Activated CD4-positive, alpha-beta T cell treated with anti-CD3 and anti-CD28 coated beads for 4 hours (primary cell): ENCODE measurements at places on chromosomes 4 and X.

GRCh38 chrX:120450163-120450562 is 18.9 kb downstream of the LAMP2 start:
- no peak for DNase-seq

- no peak for DNase-seq
Measured at GRCh38 chr4:159607809-159608208, 504.9 kb downstream of the RAPGEF2 start.

DNA sequence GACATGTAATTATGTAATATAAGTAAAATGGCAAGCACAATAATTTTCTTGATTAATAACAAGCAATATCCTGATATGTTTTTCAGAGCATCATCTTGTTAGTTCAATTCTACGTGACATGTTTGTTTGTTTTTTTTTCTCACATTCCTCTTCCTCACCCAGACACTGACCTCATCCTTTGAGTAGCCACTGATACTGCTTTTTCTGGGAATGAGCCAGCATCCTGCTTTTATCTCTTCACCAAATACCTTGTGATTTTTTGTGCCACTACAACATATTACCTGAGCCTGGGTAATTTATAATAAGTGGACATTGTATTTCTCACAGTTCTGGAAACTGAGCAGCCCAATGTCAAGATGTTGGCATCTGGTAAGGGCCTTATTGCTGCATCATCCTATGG is 484.0 kb downstream of the NAF1 start:
- DNase-seq, result no peak

GRCh38 chr4:18445110-18445509 is 423.6 kb upstream of the LCORL start:
- DNase-seq, result no peak

- no peak for DNase-seq
Measured at GRCh38 chr4:141375855-141376254, 155.2 kb downstream of the ZNF330 start.

DNA sequence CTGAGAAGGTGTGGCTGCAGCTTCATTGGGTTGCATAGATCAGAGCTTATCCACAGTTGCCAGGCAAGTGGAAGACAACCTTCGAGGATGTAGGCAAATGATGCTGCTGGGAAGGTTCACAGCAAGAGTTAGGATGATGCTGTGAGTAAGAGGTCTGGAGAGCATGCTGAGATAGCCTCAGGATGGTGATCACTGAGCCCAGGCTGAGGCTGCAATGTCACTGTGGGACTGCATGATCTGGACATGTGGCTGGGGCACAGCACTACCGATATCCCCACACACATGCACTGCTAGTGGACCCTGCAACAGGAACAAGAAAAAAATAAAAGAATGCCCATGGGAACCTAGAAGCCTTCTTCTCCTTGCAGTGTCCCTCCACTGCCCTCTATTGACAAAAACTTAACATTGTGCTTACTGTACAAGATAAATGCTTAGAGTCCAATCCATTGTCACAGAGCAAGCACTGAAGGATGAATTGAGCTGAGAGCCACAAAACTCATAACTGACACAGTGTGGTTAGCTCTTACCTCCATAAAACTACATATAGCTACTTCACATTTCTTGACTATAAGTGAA is 105.6 kb downstream of the CNKSR2 start:
- no peak for DNase-seq

- no peak for DNase-seq
Measured at GRCh38 chrX:11380187-11380844, 87.1 kb downstream of the AMELX start.

GRCh38 chr4:88223516-88223915 is 60.8 kb downstream of the PPM1K start:
- DNase-seq, result no peak

GRCh38 chrX:46757052-46757451 is 1.9 kb downstream of the SLC9A7 start:
- DNase-seq, result no peak

DNA sequence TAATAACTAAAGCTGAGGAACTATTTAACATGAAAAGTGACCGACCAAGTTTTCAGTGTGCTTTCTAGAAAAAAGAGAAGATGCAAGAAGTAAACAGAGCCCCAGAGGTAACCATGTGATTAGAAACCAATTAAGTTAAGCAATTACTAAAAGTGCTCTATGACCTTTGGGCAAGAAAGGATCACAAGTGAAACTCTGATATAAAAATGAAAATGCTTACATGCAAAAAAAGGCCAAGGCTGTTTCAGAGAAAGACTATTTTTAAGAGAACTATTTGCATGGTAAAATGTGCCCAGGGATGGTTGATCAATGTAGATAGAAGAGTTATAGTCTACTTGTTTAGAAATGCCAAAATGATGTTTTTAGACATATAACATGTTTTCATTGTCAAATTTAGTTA is 22.0 kb downstream of the KLHL15 start:
- no peak for DNase-seq

DNA sequence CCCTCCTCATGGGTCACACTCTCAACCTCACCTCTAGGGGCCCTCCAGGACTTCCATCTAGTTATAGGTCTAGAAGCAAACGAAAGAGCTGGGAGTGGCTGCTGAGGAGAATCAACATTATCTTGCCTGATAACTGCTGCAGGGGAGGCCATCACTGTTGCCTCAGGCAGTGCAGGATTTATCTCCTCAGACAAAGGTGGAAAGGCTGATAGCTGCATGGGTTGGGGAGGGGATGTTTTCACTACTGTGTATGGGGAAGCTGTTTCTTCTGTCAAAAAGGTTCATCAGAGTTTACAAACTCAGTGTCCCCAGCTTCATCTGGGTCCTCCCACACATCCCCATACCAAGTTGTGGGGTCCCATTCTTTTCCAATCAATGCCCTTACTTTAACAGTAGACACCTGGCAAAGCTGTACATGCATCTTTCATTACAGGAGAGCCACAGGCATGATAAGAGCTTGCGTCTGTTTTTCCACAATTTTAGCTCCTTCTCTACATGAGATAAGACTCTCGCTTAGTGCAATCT is 17.6 kb upstream of the PRDM8 start:
- no peak for DNase-seq

- DNase-seq, result no peak
Measured at GRCh38 chrX:42538405-42538804, 239.6 kb downstream of the PPP1R2C start.

- DNase-seq, result no peak
Measured at GRCh38 chr4:174292473-174292872, 8.8 kb downstream of the CEP44 start.

- no peak for DNase-seq
Measured at GRCh38 chr4:10093801-10094552, 22.6 kb downstream of the WDR1 start.

DNA sequence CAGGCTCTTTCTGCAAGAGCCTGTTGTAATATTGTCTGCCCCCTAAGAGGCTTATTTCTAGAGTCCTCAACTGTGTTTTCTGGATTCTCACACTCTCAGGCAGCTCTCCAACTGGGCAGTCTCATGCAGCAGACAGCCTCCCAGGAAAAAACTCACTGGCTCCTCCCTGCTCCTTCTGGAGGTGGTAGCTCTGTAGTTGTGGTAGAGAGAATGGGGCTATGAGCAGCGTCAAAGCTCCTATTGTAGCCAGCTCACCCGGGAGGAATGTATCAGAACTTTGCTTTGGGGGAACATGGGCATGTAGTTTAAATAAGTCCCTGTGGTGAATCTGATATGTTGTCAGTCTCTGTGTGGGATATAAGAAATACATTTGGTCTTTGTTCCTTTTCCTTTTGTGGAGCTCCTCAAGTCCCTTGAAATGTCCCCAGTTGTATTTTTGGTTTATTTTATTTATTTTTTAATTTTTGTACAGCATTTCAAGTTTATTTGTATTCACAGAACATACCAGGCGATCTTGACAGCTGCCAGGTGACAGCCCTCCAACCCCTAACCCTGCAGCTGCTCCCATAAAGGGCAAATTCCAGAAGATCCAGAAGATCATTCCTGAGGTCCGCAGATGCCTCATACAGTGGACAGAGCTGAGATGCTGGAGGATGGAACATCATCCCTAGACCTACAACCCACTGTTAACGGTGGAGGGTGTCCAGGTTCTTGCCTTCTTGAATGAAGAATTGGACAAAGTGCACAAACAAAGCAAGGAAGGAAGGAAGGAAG is 45.7 kb downstream of the TRIM61 start:
- DNase-seq, result no peak

- DNase-seq, result no peak
Measured at GRCh38 chr4:16110661-16111290, 27.0 kb upstream of the PROM1 start.

GRCh38 chr4:106587558-106587957 is 219.0 kb upstream of the GIMD1 start:
- DNase-seq, result no peak

DNA sequence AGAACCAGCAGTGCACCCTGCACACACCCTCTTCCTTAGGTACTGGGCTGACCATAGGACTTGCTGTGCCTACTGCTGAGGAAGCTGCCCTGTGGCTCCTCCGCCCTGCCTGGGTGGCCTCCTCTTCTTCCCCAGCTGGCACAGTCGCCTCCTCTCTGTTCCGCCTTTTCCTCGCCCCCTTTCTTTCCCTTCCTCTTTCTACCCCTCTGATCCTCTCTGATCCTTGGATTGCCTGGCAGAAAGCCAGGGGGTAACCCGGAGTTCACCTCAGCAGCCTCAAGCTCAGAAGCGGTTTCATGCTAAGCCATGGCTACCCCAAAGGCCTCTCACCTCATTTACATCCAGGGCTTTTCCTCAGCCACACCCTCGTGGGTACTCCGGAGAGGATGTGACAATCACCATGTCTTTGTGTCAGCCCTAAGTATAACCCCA is 136.2 kb downstream of the SMIM20 start:
- no peak for DNase-seq

DNA sequence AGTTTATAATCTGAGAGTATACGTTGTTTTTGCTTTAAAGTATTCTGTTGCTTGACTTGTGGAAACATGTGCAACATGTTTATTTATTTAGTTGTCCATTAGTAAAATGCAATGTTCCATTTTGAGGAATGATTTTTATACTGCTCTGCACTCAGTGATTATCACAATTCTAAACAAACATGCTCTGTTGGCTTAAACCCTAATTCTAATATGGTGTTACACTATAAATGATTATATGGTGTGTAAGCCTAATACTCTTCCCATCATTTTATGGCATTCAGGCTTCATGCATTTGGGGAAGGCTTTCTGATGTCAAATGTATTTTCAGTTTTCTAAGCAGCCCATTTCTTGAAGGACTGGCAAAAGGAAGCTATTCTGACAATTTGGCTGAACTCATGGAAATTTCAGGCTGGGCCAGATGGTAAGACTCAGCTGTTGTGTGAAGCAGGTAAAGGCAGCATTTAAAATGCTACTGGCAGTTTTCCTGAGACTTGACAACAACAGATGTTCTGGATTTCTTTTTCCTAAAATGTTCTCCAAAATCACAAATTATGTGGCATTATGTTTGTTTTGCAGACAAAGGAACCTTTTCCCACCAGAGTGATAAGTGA is 336.7 kb upstream of the GNPDA2 start:
- DNase-seq, result no peak

DNA sequence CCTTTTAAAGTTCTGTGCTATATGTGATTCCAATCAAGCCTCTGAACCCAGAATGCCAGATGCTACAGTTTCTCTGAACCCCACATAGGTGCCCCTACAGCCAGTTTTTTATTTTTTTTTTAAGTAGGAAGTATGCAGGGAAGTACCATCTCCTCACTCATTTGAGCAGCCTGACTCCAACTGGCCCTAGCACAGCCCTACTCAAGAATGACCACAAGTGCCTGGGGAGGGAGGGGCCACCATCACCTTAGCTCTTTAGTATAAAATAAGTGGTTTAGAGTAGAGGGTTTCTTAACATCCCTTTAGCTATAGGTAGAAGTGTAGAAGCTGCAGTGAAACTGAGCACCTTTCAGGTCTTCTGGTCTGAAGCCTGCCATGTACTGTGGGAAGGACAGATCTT is 14.4 kb downstream of the MSN start:
- no peak for DNase-seq

- DNase-seq, result no peak
Measured at GRCh38 chrX:43666311-43666912, 10.3 kb downstream of the MAOA start.

- no peak for DNase-seq
Measured at GRCh38 chrX:21674430-21675186, 16.5 kb upstream of the KLHL34 start.
